ENCODE measurements at places on chromosomes 6 and 20.
A peak's percentile ranks its signal among the peaks of the same experiment; 100 is the strongest.

DNA sequence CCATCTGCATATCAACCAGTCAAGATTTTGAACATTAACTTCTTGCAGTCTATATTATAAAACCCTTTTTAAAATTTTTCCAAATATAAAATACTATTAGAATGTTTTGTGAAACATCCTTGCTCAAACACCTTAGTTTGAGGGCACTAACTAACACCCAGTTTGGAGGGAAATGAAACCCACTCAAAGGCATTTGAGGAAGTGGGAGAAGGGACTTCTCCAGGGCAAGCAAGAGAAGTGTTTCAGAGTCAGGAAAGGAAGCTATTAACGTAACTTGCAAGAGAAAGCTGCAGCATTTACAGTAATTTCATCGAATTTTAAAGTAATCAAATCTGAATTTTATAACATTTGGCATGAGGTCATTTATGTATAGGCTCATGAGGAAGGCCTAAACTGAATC is 21.3 kb downstream of the MTFR2 start:
- DNase-seq, result no peak

DNA sequence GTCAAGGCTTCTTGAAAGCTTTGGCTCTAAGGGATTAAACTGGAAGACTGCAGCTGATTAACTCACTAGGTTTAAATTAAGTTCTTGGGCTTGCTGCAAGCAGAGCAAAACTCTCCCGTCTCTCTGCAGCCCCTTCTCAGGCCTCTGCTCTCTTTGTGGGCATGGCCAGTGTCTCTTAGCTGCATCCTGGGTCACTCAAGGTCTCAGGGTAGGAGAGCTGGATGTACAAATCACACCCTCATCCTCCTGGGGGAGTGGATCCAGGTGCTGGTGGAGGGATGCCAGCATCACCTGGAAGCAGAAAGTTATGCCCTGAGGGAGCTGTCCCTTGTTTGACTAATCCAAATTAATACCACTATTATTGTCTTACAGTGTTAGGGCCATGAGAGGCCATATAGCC is 35.8 kb downstream of the GCM1 start:
- DNase-seq, result no peak

DNA sequence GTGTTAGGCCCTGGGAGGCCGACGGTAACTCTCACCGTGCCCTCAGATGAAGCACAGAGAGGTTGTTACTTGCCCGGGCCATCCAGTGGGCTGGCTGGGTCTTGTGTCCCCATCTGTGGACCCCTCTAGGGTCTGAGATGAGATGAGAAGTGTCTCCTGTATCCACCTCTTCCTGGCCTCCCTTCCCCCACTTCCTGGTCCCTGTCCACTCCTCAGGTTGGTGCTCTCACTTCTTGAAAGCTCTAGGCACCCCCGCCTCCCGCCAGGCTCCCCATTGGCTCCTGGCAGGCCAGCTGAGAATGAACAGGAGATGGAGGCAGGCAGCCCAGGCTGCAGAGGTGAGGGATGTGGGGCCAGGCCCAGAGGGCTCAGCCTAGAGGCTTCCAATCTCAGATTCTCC is 1.5 kb downstream of the MMP24OS start:
- DNase-seq, result no peak

- DNase-seq, result no peak
Observed at GRCh38 chr6:45807311-45808041, 208.2 kb downstream of the CLIC5 start.

- no peak for DNase-seq
Observed at GRCh38 chr6:157798851-157799250, 24.2 kb upstream of the SNX9 start.

DNA sequence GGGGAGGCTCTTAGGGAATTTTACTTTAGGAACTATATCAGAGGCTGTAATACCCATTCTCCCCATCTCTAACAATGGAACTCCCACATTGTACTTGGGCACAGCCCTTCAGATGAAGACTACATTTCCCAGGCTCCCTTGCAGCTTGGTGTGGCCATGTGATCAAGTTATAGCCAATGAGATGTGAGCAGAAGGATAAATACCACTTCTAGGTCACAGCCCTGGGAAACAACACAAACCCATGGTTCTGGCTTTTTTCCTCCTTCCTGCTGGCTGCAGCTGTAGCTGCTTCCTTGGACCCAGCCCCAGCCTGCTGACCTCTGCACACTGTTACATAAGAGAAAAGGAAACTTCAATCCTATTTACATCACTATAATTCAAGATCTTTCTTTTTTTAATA is 445.9 kb upstream of the JARID2 start:
- peak; percentile 8 for DNase-seq

- no peak for DNase-seq
Observed at GRCh38 chr20:44112456-44112855, 74.5 kb downstream of the JPH2 start.

GRCh38 chr6:154157082-154157481 is 118.0 kb downstream of the OPRM1 start:
- no peak for DNase-seq

DNA sequence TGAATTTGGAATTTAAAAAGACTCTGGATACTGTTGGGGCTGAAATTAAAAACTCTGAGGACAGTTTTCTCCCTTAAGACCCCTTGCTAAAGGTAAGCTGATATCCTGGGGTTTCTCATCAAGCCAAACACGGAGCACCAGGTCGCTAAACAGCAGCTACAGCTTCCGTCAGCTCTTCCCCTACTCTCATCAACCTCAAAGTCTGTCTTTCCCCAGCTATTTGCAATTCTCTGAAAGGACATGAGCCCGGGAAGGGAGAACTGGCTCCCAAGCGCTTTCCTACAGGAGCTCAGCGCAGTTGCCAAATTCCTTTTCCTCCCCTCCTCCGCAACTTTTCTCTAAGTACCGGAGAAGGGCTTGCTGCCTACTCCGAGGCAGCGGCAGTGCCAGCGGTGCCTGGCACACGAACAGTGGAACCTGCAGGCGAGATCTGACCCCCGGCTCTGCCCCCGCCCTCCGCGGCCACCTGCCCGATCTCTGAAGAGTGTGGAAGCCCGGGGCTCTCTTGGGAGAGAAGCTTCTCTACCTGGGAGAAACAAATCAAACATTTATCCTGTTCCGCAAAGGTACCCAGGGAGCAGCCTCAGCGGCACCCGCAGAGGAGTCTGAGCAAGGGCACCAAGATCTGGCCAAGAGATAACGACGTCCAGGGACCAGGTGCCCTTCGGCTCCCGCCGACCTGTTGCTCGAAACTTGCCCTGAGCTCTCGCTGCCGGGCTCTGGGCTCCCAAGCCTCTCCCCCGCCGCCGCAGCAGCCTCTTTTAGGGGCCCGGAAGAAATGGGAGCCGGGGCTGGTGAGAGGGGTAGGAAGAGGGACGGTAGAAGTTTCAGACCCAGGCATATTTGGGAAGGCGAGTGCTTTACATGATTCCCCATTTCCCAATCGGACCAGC is 2.2 kb downstream of the CBLN4 start:
- DNase-seq, result no peak

DNA sequence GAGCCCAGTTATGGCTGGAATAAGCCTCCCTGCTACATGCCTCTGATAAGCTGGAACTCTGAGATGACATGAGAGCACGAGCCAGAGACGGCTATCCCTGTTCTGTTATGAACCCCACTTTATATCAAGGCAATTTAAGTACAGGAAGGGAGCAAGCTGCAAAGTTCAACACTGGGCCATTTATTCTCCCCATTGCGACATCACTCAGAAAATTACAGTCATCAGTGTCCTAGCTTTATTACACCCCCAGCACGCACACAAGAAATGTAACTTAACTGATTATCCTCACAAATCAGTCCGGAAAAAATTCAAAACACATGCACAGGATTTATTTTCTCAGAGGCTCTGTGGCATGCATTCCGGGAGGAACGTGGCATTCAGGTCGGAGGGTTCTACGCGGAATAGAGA is 125.3 kb upstream of the SLC2A12 start:
- DNase-seq, result no peak

- DNase-seq, result no peak
Observed at GRCh38 chr6:118263921-118264486, 284.1 kb upstream of the PLN start.

- no peak for DNase-seq
Observed at GRCh38 chr6:35557239-35557638, 44.5 kb upstream of the TULP1 start.

DNA sequence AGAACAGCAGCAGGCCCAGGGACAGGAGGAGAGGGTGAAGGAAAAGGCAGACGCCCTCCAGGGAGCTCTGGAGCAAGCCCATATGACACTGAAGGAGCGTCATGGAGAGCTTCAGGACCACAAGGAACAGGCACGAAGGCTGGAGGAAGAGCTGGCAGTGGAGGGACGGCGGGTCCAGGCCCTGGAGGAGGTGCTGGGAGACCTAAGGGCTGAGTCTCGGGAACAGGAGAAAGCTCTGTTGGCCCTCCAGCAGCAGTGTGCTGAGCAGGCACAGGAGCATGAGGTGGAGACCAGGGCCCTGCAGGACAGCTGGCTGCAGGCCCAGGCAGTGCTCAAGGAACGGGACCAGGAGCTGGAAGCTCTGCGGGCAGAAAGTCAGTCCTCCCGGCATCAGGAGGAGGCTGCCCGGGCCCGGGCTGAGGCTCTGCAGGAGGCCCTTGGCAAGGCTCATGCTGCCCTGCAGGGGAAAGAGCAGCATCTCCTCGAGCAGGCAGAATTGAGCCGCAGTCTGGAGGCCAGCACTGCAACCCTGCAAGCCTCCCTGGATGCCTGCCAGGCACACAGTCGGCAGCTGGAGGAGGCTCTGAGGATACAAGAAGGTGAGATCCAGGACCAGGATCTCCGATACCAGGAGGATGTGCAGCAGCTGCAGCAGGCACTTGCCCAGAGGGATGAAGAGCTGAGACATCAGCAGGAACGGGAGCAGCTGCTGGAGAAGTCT is 25.5 kb downstream of the C20orf173 start:
- DNase-seq, result no peak

DNA sequence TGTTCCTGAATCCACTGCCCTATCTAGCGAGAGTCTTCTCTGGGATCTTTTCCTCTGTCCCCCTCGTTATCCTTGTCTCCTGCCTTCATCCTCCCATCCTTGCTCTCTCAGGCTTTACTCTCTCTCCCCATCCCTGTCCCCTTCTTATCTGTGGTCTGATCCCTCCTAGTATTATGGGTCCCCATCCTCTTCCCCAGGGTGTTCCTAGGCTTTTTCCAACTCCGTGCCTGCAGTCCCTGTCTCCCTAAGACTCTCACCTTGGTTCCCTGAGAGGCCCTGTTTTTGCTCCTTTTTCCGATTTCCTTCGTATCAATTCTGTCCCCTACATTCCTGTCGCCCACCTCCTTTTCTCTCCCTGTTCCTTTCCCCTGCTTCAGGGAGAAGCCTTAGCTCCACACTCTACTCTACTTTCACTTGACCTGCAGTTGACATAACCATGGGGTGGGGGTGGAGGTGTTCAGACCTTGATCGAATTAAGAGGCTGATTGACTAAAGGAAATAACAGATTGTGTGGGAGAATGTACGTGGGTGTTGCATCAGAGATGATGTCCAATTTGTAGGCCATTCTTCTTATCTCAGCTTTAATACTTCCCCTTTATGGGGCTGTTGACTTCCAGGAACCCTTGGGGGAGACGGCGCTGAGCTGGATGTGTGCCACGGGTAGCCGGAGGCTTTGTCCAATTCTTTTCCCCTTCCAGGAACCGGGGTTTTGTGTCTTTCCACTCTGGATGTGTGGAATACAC is 905 bp downstream of the PPARD start:
- DNase-seq, result no peak

GRCh38 chr6:130513770-130514169 is 148.0 kb downstream of the TMEM200A start:
- peak; percentile 54 for DNase-seq

DNA sequence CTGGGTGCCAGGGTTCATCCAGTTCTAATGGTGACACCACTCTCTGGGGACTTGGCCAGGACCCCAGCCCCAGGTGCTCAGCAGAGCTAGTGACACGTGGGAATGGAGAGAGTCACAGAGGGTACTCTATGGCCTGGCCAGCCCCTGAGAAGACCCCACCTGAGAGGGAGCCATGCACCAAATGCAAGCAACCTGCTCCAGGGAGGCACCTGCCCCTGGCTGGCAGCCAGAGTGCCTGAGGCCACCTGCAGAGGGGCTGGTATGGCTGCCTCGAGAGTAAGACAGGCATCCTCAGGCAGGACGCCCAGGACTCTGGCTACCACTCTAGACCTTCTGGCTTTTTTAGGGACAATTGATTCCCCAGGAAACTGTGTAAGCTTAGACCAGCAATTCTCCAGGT is 38.6 kb upstream of the CST7 start:
- no peak for DNase-seq

DNA sequence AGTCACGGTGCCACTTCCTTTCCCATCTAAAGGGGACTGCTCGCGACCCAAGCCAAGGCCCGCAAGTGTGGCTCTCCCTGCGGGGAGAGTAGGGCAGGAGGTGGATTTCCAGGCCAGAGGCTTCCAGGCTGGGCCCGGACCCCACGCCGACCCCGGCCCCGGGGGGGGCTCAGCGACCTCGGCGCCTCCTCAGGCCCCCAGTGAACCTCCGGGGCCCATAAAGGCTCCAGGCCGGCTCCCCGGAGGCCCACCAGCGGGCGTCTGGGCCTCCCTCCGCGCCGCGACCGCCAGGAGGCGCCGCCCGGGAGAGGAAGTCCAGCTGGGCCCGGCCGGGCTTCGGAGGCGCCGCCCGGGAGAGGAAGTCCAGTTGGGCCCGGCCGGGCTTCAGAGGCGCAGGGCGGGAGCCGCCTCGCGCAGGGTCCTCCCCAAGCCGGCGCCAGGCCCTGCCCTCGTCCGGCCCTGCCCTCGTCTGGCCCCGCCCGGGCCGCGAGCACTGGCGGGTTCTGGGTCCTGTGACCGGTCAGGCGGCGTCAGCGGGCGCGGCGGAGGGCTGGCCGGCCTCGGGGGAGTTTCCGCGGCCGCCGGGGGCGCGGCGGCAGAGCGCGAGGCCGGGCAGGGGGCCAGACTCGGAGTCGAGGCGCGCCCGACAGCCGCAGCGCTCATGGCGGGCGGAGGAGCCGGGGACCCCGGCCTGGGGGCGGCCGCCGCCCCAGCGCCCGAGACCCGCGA is at the start of gene RAB32:
RAB32 (plus strand) TSS at position 623 of the 729 bp plus-strand sequence; CDS start at position 662, 39 bp downstream.
- DNase-seq, result no peak

- no peak for DNase-seq
Observed at GRCh38 chr6:158016571-158017383, 35.1 kb downstream of the SYNJ2 start.

DNA sequence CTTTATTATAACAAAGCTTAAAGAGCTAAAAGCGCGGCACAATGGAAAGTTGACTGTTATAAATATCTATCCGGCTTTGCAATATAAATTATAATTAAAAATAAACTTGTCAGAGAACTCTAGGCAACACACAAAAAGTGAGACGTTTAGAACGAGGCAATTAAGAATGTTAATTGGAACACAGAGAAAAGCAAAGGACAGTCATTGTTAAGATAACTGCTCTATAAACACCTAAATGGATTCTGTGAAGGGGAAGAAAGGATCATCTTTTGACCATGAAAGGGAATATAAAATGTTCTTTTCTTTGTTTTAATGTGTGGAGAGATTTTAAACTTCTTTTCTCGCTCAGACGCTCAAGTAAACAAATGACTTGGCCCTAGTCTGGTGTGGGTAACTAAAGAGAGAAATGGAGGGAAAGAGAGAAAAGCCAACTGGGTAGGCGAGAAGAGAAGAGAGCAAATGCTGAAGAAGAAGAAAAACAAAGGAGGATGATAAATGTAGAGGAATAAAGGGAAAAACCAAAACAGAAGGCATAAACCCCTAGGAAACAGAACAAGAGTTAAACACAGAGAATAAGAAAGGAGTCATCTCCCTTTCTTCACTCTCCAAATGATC is 9.3 kb upstream of the SALL4 start:
- DNase-seq, result no peak
